Vagina (tissue), 2 donors: ENCODE measurements at places on chromosomes 7 and 10.

DNA sequence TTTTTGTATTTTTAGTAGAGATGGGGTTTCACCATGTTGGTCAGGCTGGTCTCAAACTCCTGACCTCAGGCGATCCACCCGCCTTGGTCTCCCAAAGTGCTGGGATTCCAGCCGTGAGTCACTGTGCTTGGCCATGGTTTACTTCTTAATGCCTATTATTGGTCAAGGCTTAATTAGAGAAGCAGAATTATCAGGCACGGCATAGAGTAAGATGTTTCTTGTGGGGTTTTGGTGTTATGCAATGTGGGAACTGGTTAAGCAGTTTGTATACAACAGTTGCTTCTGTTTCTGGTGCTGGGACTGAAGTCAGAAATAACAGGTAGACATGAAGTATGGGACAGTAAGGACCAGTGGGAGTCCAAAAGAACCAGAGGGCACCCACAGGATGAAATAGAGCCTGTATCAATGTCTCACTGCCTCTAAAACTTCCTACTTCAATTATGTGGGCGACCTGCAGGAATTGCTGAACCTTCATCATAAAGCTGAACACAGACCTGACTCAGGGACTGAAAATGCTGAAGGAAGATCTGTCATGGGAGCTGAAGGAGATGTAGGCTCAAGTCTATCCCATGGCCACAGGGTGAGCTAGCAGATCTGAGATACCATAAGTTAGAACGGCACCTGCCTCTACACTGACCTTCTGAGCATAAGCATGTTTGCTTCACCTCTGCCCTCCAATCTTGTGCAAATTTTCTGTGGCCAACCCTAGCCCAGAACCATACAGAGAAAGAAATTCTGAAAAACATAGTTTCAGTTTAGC lies 38.3 kb upstream of the VCL start:
- H3K36me3 ChIP-seq: no peaks in the 10 kb centered on the region
- H3K4me1 ChIP-seq: peaks cover 13% of the 10 kb centered on the region
- no peak overlapping the region for H3K4me3 ChIP-seq
- H3K27me3 ChIP-seq: no peaks in the 10 kb centered on the region
- no peak overlapping the region for H3K27ac ChIP-seq

GRCh38 chr7:38223306-38223705 lies 45.3 kb downstream of the STARD3NL start:
- H3K4me3 ChIP-seq: no peak overlapping the region
- peaks cover 31% of the 10 kb centered on the region for H3K36me3 ChIP-seq
- H3K27ac ChIP-seq: no peak overlapping the region
- no peaks in the 10 kb centered on the region for H3K27me3 ChIP-seq
- no peaks in the 10 kb centered on the region for H3K4me1 ChIP-seq

DNA sequence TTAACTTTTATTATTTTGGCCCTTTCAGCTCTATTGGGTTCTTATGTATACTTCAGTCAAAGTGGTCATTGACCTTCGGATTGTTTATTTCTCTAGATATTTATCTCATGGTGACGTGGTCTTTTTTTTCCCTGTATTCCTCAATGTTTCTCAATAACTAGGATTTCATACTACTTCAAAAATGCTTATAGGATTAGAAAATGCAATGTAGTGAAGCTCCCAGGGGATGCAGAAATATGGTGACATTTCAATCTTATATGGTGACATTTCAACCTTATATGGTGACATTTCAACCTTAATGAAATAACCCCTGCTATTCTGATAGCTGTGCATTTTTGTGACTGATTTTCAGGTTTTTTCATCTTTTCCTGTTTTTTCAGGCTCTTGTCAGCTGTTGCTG lies 51.4 kb downstream of the CHRM2 start:
- DNase-seq: no peak
- no peaks in the 10 kb centered on the region for H3K27me3 ChIP-seq

GRCh38 chr10:15144788-15145187 lies 23.7 kb downstream of the NMT2 start:
- H3K4me1 ChIP-seq: no peaks in the 10 kb centered on the region
- no peaks in the 10 kb centered on the region for H3K27me3 ChIP-seq
- H3K27ac ChIP-seq: no peak overlapping the region
- H3K36me3 ChIP-seq: no peaks in the 10 kb centered on the region

GRCh38 chr7:142308918-142309317 lies 51.1 kb upstream of the PRSS58 start:
- no peak for DNase-seq
- H3K4me1 ChIP-seq: no peaks in the 10 kb centered on the region
- H3K27me3 ChIP-seq: no peaks in the 10 kb centered on the region
- no peaks in the 10 kb centered on the region for H3K36me3 ChIP-seq
- no peak overlapping the region for H3K4me3 ChIP-seq

- H3K36me3 ChIP-seq: no peaks in the 10 kb centered on the region
- DNase-seq: no peak
- no peak overlapping the region for H3K27ac ChIP-seq
- no peaks in the 10 kb centered on the region for H3K27me3 ChIP-seq
- no peak overlapping the region for H3K4me3 ChIP-seq
- H3K4me1 ChIP-seq: peaks cover 7% of the 10 kb centered on the region
Observed at GRCh38 chr10:78207216-78207615, 173.6 kb downstream of the RPS24 start.

GRCh38 chr7:158475036-158475678 lies 112.5 kb downstream of the PTPRN2 start:
- H3K4me1 ChIP-seq: no peaks in the 10 kb centered on the region
- DNase-seq: no peak
- H3K36me3 ChIP-seq: no peaks in the 10 kb centered on the region

DNA sequence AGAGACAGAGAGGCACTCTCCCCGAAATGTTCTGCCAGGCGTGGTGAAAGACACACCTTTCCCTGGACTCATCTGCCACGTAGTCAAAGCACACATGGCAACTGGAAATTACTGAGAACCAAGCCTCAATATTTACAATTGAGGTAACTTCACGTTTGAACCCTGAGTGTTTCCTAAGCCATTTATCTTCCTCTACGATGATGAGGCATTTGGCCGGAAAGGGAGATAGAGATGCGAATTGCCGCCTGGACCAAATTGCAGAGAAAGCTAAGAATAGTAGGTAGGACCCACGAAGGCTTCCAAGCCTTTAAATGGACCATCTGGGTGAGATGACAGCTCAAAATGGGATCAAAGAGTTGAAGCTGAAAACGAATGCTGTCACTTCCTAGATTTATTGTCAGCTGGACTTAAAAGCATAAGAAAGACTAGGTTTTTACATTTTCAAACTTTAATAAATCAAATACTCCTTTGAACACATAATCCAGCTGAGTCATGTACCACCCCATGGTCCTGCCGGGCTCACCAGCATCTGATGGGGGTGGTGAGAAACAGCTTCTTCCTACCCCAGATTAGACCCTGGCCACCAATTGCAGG lies 135.6 kb upstream of the LYZL2 start:
- no peaks in the 10 kb centered on the region for H3K36me3 ChIP-seq
- DNase-seq: no peak
- H3K27me3 ChIP-seq: no peaks in the 10 kb centered on the region
- H3K4me1 ChIP-seq: no peaks in the 10 kb centered on the region
- no peak overlapping the region for H3K4me3 ChIP-seq

DNA sequence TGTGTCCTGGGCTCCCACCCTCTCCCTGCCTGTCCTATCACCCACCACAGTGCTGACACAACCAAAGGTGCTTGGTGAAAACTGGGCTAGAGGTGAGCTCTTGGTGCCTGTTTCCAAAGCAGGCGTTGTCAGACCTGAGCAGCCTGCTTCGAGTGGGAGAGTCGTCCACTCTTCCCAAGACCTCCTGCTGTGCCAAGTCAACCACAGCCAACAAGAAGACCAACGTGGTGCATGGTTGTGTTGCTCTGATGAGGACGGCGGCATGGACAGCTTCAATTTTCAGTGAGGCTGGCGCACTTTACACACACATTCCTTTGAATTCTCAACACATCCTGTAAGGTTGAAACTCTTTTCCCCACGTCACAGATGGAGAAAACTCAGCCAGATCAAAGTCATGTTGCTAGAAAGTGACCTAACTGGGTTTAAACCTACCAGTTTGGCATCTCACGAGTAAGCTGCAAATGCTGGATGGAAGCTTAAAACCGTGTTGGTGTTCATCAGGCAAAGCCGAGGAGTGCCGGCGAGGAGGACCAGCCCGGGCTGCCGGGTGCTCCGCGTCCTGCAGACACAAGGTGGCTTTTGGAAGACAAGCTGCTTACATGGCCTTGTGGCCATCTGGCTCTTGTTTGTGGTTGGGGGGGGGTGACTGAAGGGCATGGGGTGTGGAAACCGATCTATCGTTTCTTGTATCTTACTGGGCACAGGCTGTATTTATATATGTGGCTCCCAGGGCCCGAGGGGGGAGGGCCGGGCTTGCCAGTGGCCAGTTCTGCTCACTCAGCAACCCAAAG lies 39.3 kb downstream of the INSIG1 start:
- H3K27me3 ChIP-seq: no peaks in the 10 kb centered on the region
- no peak overlapping the region for H3K27ac ChIP-seq
- DNase-seq: no peak
- H3K4me1 ChIP-seq: no peaks in the 10 kb centered on the region
- no peak overlapping the region for H3K4me3 ChIP-seq
- H3K36me3 ChIP-seq: no peaks in the 10 kb centered on the region

DNA sequence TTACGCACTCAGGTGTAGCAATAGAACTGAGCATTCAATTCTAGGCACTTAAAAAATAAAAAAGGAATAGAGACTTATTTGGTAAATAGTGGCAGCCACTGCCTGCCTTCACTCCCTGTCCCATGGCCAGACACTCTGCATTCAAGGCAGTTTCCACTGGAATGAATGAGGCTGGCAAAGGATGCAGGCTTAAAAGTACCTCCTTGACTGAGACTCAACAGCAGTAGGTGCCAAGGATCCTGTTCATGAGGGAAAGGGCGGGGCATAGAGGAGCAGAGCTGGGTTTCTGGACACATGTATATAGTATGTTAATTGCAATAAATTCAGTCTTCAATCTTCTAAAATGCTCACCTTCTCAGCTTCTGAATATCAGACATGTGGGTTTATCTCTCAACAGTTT lies 242.6 kb downstream of the PHF14 start:
- H3K36me3 ChIP-seq: no peaks in the 10 kb centered on the region
- no peak overlapping the region for H3K27ac ChIP-seq
- no peak overlapping the region for H3K4me3 ChIP-seq
- H3K27me3 ChIP-seq: no peaks in the 10 kb centered on the region
- no peaks in the 10 kb centered on the region for H3K4me1 ChIP-seq
- no peak for DNase-seq

DNA sequence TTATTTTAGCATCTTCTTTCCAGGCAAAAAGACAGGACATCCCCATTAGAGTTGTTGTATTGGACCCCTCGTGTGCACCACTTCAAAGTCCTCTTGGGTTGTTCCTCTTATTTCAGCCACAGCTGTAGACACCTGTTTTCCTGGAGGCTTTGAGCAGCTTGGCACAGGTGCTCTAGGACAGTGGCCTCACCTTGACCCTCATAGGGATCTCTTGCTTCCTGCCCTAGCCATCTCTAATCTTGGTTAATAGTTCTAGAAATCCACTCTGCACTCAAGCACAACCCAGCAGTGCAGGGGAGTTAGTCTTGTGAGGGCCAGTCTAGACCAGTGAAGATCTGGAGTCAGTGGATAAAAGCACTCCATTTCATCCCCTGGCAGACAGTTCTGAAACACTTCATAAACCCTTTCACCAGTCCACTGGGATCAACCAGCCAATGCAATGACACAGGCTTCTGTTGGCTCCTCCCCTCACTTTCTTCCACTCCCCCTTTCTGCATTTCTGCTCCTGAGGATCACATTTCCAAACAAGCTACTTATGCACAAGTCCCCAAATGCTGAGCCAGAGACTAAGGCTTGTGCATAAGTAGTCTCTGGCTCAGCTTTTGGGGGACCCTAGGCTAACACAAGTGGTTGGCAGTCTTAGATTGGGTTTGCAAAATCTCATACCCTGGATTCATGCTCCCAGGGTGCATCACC lies 131.5 kb upstream of the LAMB4 start:
- no peak overlapping the region for H3K4me3 ChIP-seq
- no peaks in the 10 kb centered on the region for H3K4me1 ChIP-seq
- no peak overlapping the region for H3K27ac ChIP-seq
- no peak for DNase-seq
- H3K27me3 ChIP-seq: no peaks in the 10 kb centered on the region
- no peaks in the 10 kb centered on the region for H3K36me3 ChIP-seq

GRCh38 chr10:58896229-58896628 lies 280.2 kb upstream of the PHYHIPL start:
- no peaks in the 10 kb centered on the region for H3K4me1 ChIP-seq
- H3K27me3 ChIP-seq: no peaks in the 10 kb centered on the region
- H3K27ac ChIP-seq: peak overlapping the region; percentile 20
- DNase-seq: no peak
- H3K4me3 ChIP-seq: no peak overlapping the region

GRCh38 chr10:47051741-47052238 lies 140.6 kb downstream of the PTPN20 start:
- H3K27ac ChIP-seq: no peak overlapping the region
- peak; percentile 91 for DNase-seq
- H3K27me3 ChIP-seq: no peaks in the 10 kb centered on the region
- peaks cover 9% of the 10 kb centered on the region for H3K4me1 ChIP-seq

DNA sequence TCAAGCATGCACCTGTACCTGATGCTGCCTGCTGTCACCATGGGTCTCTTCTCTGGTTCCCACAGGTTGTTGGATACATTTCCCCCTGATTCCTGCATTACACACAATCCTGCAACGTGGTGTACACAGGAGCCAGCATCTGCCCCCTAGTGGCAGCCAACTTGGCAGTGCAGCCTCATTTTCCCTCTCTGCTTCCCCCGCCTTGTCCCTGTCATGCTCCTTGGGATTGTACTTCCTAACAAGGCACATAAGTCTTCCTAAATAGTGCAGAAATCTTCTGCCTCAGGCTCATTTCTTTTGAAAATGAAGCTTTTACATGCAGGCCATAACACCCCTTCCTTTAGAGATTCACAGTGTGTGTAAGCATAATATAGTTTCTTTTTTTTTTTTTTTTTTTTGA lies 387.5 kb downstream of the CCSER2 start:
- H3K36me3 ChIP-seq: no peaks in the 10 kb centered on the region
- no peak overlapping the region for H3K4me3 ChIP-seq
- H3K27me3 ChIP-seq: no peaks in the 10 kb centered on the region
- DNase-seq: no peak
- no peaks in the 10 kb centered on the region for H3K4me1 ChIP-seq

- peaks cover 96% of the 10 kb centered on the region for H3K4me1 ChIP-seq
- DNase-seq: no peak
- no peak overlapping the region for H3K4me3 ChIP-seq
- no peaks in the 10 kb centered on the region for H3K27me3 ChIP-seq
- H3K27ac ChIP-seq: peak overlapping the region; percentile 91
Observed at GRCh38 chr7:55129541-55130394, 111.0 kb downstream of the EGFR start.

- H3K36me3 ChIP-seq: no peaks in the 10 kb centered on the region
- H3K27me3 ChIP-seq: no peaks in the 10 kb centered on the region
- no peak overlapping the region for H3K4me3 ChIP-seq
- no peaks in the 10 kb centered on the region for H3K4me1 ChIP-seq
Observed at GRCh38 chr7:23396222-23397015, 73.9 kb downstream of the IGF2BP3 start.

DNA sequence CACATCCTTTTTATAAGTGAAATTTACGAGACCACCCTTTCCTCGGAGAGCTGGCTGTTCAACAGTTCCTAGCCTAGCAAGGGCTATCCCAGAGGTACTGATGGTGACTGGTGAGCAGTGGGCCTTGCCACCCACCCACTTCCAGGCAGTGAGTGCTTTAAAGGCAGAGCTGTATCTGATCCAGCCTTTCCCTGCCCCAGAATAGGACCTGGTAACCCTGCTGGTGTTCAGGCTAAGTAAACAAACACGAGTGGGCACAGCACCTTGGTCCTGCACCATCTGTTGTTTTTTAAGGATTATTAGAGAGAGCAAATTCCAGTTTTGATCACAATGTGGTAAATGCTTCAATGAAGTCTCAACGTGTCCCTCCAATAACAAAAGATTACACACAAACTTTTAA lies 75.7 kb downstream of the COBL start:
- peak; percentile 25 for DNase-seq
- no peaks in the 10 kb centered on the region for H3K27me3 ChIP-seq
- H3K36me3 ChIP-seq: no peaks in the 10 kb centered on the region
- H3K4me3 ChIP-seq: no peak overlapping the region
- no peak overlapping the region for H3K27ac ChIP-seq
